ENCODE measurements at places on chromosomes 4 and X.

DNA sequence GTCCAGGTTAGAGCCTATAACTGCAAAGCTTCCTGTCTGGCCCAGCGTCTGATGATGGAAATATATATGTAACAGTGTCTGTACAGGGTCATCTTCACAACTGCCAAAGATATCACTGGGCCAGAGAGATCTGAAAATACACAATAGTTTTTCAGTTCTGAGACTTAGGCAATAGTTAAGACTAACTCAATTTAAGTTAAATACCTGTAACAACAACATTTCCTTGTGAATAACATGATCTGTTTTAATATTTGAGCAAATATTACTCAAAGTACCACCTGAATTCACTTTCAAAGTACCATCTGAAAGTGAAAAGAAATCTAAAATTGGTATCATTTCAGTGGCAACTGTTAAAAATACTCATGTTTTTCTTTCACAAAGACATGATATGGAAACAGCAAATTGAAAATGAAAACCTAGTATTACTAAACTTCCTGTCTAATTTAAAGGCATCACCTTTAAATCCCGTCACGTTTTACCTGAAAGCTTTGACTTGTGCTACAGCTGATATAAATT is 9.6 kb downstream of the ZAR1 start:
- DNase-seq, result no peak

GRCh38 chr4:66123190-66123589 is 452.9 kb upstream of the EPHA5 start:
- DNase-seq, result no peak

DNA sequence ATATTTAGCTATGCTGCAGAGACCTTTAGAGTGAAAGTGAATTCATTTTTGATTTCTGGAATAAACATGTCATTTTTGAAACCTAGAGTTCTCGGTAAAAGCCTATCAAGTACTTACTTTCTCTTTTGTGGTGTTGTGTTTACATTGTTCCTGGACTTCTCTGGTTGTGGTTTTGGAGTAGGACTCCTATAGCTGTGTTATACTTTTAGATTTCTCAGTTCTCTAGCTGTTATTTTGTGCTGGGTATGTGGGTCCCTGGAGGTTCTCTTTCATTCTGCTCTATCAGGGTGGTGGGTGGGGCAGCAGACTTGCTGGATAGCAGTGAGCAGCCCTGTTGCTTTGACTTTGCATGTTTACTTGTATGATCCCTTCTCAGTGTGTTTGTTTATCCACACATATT is 25.6 kb upstream of the MSMO1 start:
- peak; percentile 44 for DNase-seq

GRCh38 chrX:136192839-136193414 is 45.6 kb downstream of the FHL1 start:
- no peak for DNase-seq

GRCh38 chr4:111115881-111116280 is 493.0 kb upstream of the PITX2 start:
- no peak for DNase-seq

DNA sequence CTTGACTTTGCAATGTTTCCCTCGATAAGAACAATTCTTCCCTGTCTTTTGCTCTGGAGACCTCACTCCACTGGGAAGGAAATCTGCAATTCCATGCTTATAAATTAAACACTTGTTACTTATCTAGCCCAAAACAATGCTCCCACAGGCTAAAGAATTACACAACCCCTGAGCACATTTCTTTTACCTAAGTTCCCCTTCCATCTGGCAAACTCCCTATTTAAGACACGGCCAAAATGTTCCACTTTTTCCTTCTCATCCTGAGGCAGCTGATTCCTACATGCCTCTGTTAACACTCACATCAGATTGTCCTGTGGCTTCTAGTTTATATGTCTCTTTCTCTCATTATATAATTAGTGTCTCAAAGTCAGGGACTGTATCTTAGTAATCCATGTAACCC is 211.7 kb downstream of the COX18 start:
- no peak for DNase-seq

- no peak for DNase-seq
Observed at GRCh38 chr4:23458054-23458453, 431.8 kb downstream of the PPARGC1A start.

DNA sequence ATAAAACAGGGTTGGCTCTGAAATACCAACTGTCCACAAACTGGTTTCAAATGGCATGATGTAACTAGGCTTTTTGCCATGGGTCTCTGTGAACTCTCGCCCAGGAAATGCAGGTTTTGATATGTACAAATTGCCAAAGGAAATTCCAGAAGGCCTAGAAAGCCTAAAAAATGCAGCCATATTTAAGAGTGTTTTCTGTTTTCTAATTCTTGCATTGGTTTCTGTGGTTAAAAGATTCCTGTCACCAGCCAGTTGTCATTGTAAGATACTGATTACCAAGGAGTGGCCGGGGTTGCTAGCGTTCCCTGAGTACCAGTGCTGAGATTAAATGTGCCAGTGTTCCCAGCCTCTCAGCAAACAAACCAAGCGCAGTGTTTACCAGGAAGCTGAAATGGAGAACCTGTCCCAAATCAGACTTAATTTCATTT is 53.9 kb upstream of the SORBS2 start:
- no peak for DNase-seq

Measured in activated CD4-positive, alpha-beta T cell treated with anti-CD3 and anti-CD28 coated beads, Interleukin-2, amount 10 ng/mL, durations not matched to agents 7 days and 5 days (primary cell).